Globus pallidus (tissue), 1 donor: ENCODE measurements at places on chromosomes 2 and 18.

- no peak for DNase-seq
Measured at GRCh38 chr2:101623031-101623521, 74.4 kb upstream of the MAP4K4 start.

- DNase-seq, result no peak
Measured at GRCh38 chr2:20174410-20174809, 50.5 kb downstream of the SDC1 start.

DNA sequence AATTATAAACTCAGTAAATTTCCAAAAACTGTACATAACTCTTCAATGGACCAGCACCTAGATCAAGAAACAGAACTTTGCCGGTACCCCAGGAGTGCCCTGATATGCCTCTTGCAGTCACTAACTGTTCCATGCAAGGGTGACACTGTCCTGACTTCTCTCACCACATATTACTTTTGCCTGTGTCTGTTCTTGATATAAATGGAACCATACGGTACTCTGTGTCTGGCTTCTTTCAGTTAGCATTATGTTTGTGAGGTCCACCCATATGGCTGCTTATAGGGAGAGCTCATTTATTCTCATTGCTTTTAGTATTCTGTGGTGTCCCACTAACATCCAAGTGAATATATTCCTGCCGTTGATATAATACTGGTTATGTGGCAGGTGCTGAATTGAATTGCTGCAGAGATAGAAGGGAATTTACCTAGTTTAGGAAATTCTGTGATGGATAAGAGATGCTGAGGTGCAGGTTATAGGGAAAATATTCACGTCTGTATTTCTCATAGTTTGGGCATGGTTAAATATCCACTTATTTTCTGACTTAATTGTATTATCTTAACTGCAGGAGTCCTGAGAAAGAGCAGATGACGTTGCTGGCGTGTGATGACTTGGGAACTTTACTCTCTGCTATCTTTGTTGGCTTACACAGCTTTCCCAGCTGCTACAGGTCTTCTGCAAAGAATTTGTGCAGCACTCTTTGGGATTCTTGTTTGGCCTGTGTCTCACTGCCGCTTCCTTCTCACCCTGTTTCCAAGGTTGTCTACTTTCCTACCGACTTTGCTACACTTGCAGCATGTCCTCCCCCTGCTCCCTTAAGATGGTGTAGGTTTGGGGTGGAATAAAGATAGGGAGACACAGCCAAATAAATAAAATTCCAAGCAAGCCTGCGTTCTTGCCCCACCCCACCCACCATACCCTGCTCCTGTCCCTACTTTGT lies 107.9 kb downstream of the MAP4K4 start:
- DNase-seq, result no peak

GRCh38 chr2:190339394-190339793 lies 4.0 kb upstream of the INPP1 start:
- DNase-seq, result no peak

DNA sequence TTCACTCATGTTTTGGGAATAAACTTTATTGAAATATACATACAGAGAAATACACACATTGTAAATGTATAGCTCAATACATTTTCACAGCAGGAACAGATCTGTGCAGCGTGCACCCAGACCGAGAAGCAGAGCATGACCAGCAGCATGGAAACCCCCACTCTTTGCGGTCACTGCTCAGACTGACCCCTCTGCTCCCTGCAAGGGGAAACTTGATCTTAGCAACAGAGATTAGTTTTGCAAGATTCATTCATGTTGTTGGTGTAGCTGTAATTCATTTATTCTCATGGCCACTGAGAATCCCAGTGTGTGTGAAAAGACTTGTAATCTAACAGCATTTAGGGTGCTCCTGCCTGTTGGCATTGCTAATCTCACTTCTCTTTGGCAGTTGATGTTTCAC lies 35.2 kb downstream of the LPIN1 start:
- no peak for DNase-seq

GRCh38 chr18:45332871-45333270 lies 282.4 kb upstream of the SLC14A2 start:
- DNase-seq, result no peak

DNA sequence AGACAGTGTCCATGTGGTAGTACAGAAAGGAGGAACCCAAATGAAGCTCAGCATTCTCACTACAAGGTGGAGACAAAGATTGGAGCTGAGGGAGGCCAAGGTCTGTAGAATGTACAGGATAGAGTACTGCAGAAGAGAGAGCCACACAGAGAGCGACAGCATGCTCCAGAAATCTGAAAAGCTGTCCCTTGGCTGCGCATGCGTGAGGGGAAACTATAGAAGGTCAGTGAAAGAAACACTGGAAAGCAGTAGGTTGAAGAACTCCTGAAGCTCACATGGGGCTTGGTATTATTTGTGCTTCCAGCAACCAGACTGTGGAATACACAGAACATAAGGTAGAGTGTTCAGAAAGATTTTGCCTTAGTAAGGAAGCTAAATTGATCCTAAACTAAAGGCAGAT lies 142.5 kb downstream of the TXNL1 start:
- DNase-seq, result no peak

GRCh38 chr2:108553209-108553919 lies 19.1 kb downstream of the LIMS1 start:
- peak; percentile 55 for DNase-seq

DNA sequence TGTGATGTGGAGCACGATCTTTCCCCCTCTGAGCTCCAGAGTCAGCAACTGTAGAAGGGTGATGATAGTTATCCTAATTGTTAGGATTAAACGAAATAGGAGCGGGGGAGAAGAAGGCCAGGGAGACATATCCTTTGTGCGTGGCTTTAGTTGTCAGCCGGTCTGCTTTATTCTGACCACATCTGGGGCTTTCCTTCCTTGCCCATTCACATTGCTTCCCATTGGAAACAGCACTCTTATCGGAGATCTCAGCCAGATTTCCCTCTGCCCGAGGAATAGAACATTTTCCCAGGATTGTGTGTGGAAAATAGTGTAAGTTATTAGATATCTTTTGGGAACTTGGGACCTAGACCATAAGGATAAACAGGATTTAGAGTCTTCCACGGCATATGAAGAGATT lies 1.5 kb downstream of the RALB start:
- DNase-seq, result no peak

DNA sequence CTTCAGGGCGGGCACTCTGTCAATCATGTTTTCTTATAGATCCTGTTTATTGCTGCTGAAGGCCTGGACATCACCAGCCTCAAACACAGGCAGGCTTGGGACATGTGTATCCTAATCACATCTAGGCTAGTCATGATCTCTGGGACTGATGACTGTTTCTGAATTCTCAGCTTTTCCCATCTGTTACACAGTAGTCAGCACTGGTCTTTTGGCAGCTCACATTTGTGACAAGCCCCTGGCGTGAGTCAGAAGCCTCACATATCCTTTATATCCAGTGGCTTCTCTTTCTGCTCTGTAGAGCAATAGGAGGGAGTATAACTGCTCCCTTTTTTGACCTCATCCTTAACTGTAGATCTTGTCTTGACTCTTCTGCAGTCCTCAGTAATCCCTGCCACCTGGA lies 4.5 kb downstream of the SEMA4F start:
- no peak for DNase-seq

- no peak for DNase-seq
Measured at GRCh38 chr2:69046221-69046662, 33.3 kb downstream of the ANTXR1 start.

DNA sequence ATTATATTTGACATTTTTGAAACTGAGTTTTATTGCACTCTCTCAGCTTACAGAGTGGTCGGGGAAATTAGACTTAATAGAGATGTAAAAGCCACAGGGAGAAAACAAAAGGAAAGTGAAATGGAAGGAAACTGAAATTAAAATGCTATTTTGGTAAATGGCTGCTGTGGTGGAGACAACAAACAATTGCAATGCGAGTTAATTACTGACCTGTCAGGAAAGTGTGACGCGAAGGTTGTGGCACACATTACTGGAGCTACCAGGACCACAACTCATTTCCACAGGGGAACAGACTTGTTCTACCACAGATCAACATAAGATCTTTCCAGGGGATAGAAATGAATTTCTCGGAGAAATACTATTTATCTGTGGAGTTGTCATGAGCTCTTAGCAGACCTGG lies 19.5 kb downstream of the ARHGAP15 start:
- no peak for DNase-seq

DNA sequence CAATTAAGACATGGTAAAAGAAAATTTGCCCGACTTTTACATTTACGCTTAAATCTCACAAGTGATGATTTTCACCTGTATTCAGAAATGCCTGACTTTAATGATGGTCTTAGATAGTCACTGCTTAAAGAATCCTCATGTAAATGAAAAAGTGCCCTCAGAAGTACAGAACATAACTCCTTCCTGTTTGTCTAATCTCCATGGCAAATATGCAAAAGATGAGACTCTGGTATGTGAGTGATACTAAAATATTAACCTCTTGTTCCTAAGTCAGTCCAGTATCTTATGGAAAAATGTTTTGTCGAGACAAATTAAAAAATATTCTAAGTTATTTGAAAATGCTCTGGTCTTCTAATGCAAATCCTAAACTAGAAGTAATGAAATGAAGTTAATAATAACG lies 29.2 kb downstream of the KCTD1 start:
- DNase-seq, result no peak

- DNase-seq, result no peak
Measured at GRCh38 chr2:20126040-20126439, 74.6 kb upstream of the LAPTM4A start.

DNA sequence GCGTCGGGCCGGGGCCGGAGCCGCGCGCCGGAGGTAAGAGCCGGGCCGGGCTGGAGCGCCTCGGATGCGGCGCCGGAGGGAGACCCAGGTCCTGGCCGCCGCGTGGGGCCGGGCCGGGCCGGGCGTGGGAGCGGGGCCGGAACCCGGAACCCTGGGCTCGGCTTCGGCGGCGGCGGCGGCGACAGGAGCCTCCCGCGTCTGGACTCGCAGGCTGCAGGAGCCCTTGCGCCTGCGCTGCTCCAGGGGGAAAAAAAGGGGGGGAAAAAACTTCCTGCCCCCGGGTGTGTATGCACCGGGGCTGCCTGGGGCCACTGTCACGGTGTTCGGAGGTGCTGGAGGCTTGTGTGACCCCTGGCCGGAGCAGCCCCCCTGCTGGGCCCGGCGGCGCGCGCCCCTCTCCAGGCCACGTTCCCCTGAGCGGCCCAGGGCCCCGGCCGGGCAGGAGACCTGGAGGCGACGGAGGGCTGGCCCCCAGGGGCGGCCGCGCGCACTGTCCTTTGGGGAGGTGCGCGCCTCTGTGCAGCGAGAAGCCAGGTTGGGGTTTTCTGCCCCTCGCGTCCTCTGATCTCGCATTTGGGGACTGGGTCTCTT lies 864 bp downstream of the KLHL29 start:
- DNase-seq, result no peak

DNA sequence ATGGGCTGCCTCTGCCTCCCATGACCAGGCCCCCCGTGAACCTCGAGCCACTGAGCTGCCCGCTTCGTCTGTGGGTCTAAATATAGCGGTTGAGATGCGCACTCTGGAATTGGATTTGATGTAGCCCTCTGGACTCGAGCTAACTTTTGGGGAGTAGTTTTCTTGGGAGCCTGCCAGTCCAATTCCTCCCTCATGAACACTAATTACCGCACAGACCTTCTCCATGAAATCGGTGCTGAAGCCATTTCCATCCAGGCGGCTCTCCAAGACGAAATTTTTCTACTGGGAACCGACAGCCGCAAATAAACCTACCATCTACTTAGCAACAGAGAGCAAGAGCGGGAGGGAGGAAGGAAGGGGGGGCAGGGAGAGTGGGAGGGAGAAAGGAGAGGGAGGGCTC lies 63.6 kb downstream of the CELF4 start:
- peak; percentile 12 for DNase-seq

DNA sequence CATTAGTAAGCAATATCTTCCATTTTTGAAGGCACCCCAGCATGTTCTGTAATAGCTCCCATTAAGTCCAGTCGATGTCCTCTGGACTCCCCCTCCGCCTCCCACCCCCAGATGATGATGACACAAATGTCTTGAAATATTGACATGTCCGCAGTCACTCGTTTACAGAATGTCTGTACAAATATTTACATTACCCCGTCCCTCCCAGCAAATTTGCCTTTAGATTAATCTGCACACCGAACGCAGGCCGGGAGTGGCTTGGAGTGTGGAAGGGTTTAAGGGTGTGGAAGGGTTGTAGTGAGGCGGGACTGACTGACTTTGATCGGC lies 853 bp upstream of the OSBPL6 start:
- no peak for DNase-seq

DNA sequence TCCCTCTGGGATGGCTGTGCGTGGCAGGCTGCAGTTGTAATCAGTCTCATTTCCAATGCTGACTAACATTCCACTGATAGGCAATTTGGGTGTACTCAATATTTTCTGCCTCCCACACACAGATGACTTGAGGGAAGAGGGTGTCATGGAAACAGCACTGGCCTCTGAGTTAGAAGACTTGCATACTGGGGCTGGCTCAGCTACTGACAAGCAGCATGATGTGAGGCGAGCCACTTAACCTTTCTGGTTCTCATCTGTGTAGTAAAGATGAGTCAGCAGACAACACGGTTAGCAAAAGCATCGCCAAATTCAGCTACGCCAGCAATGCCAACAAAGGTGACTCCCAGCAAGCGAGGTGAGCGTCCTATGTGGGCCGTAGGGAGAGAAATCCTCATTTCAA lies 73.5 kb downstream of the COLEC12 start:
- no peak for DNase-seq

DNA sequence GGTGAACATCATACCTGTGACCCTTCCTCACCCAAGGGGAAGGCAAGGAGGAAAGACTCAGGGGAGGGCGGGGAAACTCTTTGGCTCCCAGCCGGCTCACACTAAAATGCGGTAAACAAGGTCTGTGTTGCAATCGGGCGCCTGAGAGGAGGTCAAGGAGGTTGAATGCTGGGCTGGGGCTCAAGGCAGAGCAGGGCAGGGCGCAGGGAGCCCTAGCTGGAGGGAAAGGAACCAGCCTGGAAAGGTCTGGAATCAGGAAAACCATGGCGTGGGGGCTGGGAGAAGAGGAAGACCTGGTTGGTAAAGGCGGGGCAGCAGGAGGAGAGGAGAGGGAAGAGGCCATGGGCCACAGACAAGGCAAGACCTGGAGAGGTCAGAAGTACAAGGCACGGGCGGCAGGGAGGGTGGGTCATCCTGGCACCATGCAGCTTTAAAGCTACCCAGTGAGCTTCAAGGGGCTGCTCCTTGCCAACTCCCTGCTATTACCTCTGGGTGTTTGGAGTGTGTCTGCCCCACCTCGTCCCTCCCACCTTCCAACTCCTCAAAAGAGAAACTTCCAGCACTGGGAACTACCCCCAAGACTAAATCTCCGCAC lies 4.8 kb upstream of the TMEM37 start:
- no peak for DNase-seq
